Nucleus accumbens (tissue), 56 donors: ENCODE measurements at places on chromosomes 3 and 15.
A peak's percentile ranks its signal among the peaks of the same experiment; 100 is the strongest.

- DNase-seq = no peak
Measured at GRCh38 chr3:46076606-46077005, 49.3 kb upstream of the XCR1 start.

DNA sequence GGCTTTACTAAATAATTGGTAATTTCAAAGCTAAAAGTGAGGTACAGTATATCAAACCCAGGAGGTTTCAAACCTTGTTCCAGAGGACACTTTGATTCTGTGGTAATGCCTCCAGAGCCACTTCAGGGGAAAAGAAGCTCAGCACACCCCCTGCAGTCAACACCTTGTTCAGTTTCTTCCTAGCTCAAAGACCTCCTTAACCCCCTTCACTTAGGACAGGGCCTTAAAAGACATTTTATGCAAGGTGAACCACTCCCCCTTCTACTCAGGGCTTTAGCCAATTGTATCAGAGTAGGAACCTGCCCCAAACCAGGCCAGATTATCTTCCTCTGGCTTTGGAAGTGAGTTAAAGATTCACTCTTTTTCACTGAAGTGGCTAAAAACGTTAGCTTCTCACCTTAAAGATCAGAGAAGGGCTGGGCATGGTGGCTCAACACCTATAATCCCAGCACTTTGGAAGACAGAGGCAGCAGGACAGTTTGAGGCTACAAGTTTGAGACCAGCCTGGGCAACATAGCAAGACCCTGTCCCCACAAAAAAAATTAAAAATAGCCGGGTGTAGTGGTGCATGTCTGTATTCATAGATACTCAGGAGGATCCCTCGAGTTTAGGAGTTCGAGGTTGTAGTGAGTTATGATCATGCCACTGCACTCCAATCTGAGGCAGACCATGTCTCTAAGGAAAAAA lies 3.4 kb downstream of the DENND6A start:
- no peak for DNase-seq

GRCh38 chr15:72271221-72271620 lies 1.1 kb downstream of the PARP6 start:
- DNase-seq = no peak

GRCh38 chr3:50323092-50323600 lies 601 bp upstream of the HYAL2 start:
- DNase-seq = no peak

DNA sequence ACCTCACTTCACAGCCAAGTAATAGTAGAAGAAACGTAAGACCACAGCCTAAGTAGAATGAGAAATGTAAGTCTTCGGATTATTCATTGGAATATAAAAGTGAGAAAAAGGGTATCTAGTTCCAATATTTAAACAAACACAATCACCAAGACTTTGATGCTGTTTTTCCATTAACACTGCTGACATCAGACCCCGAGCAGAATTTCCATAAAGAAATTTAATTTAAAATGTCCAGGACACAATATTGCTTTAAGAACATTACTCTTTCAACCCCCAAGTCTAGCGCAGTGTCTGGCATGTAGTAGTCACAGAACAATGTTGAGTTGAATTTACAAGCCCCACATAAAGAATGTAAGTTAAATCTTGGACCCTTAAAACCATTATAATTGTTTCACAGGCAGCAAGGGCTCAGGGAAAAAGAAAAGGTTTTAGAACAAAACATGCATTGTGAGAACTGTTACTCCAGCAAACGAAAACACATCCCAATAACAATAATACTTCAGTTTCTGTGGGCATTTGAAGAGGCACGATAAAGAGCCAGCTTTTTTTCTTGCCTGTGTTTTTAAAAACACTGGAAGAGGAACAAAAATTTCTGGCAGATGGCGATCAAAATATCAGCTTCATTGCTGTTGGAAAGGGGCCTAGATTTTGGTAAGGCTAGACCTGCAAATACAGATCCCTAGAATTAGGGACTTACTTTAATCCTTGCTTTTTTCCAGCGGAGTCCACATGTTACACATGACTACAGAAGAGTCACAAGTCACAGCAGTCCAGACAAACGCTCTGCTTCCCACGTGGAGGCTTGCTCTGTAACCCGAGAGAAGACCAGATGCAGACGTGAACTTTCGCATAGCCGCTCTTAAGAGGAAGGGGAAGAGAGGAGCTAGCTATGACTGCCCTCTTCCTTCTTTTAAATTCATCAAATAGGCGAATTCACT lies 77.9 kb upstream of the IGSF10 start:
- DNase-seq = no peak

- DNase-seq = no peak
Measured at GRCh38 chr3:42432485-42432884, 22.1 kb upstream of the LYZL4 start.

GRCh38 chr15:84911879-84912660 lies 27.6 kb downstream of the SLC28A1 start:
- peak; percentile 22 for DNase-seq

DNA sequence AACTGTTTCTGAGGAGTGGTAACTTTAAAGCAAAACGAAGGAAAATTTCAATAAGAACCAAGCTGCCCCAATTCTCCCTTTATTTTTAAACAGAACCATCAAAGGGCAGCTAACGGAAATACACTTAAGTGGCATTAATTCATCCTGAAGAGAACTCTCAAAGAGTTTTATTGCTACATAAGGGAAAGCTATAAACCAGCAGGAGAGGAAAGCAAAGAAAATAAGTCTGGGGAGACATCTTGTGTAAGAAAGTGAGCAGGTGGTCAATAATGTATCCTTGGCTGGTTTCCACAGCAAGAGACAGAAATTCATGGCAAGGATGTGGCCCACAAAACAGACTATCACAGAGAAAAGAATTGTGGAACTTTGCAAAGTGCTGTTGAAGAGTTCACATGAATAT lies 40.0 kb upstream of the CMSS1 start:
- DNase-seq = no peak

- DNase-seq = no peak
Measured at GRCh38 chr15:79248183-79248582, 34.3 kb upstream of the ANKRD34C start.

DNA sequence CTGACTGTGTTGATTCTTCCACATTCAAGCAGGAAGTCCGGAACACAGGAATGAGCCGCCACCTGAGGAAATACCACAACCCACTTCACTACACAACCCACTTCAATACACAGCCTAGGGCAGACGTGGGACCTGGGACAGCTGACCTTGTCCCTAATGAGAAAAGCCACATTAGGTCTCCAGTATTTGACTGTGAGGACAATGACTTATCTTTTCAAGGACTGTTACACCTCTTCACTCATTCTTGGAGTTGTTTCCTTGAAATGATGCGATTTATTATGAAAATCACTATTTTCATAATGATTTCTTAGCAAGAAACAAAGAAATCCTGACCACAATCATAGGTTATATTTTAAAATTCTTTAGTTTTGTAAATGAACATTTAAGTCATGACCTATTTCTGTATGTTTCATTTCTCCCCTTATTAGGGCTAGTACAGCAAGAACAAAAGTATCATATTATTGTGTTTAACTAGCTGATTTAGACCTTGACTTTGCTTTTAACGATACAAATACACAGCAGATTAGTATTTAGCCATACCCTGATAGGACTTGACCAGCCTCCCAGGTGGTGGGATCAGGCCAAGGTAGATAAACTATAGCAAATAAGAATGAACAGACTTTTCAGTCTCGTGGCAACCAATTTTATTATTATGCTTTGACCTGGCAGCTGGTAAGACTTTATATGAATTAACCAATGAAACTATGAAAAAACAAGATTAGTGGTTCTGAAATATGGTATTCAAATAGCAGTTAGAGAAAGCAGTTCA lies 6.0 kb downstream of the RAB27A start:
- no peak for DNase-seq

DNA sequence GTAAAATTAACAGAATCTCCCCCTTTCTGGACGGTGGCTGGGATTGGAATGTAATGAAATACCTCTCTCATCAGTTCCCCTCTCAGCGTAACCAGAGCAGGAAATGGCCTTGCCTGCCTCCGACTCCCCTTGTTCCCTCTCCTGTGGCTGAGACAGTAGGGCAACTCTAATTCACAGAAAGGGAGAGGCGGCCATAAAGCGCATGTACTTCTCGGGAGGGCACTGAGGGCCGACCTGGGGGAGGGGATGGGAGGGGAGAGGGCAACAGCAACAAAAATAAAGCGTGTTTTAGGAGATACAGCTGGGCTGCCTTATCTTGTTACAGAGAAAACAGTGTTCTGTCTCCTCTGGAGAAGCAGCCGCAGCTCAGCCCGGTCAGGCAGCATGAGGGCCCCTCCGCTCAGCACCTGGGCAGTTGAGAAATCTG lies 783.3 kb upstream of the ARRDC4 start:
- no peak for DNase-seq

- DNase-seq = no peak
Measured at GRCh38 chr15:66721020-66721419, 19.0 kb downstream of the SMAD6 start.

- no peak for DNase-seq
Measured at GRCh38 chr3:190404715-190405114, 16.8 kb downstream of the CLDN16 start.

- no peak for DNase-seq
Measured at GRCh38 chr3:26622621-26623418, at the start of gene LRRC3B. LRRC3B (plus strand) TSS chr3:26622772; CDS start chr3:26709673, 86,901 bp downstream.

DNA sequence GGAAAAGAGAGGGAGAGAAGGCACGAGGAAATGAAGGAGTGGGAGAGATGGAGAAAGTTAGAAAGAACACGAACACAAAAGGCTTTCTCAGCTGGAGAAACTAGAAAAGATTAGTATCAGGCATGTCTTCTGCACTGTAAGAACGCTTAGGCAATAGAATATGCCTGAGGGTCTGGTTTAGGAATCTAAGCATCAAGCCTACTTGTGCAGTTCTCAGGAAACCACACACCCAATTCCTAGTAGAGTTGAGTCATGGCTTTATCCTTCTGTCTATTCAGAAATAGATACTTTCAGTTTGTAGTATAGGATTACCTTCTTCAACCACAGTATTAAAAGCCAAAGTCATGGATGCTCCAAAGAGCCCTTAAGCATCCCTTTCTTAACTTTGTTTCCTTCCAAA lies 969.4 kb downstream of the NTRK3 start:
- DNase-seq = no peak

DNA sequence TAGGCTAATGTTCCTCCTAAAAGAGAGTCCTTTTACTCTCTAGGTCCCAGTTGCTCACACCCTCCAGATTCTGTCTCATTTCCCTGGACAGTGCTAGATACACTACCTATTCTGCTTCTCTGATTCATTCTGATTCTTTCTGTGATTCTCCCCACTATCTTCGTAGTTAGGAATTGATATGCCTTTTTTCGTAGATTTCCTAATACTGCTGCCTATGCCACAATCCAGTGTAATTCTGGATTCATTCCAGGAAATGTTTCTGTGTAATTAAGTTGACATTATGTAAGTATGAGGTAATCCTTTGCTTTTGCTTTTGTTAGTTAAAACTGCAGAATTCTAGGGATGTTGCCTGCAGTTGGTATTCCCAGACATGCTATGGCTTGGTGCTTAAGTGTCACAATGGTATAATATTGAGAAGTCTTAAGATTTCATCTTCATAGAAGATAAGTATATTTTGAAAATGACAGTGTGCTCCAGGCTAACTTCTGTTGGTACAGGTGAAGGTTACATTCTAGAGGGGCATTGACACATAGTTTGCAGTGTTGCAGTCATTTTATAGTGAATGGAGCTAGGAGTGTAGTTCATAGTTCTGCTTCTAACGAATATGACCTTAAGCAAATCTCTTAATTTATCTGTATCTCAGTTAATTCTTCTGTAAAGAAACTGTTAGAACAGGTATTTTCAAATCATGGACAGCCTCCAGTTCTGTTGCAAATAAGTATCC lies 54.3 kb downstream of the RIOX2 start:
- no peak for DNase-seq

DNA sequence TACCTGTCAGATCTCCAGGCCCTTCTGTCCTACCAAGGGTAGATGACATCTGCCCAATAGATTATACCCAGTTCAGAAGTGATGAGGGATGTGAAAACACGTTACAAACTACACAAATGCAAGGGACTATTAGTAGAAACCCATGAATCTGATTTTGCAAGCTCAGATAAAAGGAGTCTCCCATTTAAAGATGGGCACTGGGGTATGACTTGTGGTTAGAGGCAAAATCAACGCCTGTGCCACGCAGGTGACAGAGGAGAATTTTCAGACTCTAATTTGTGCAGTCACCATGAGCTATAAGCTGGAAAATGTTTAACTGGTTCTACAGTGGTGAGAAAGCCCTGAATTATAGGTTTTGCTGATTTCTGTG lies 184.4 kb upstream of the LPP start:
- DNase-seq = no peak

GRCh38 chr15:51649659-51650521 lies 27.3 kb upstream of the DMXL2 start:
- no peak for DNase-seq

- DNase-seq = peak; percentile 28
Measured at GRCh38 chr3:79012946-79013362, 754.8 kb downstream of the ROBO1 start.

DNA sequence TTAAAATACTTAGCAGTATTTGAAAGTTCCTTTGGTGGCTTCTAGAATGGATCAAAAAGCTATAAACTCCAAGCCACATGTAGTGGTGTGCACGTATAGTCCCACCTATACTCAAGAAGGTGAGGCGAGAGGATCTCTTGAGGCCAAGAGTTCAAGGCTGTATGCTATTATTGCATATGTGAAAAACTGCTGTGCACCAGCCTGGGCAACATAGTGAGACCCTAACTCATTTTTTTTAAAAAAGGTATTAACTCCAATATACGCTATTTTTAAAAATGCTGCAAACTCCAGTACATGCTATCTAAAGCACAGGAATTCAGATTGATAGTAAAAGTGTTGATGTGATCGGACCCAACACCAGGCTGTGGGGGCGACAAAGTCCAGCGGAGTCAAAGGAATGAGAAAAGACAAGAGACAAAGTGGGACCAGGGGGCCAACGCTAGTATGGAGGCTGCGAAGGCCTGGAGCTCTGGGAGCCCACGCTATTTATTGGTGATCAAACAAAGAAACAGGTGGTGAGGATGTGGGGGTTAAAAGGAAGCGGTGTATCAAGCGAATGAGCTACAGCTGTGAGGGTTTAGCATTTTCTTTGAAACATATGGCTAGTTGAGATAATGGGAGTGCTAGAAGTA lies 66.6 kb downstream of the ARIH1 start:
- no peak for DNase-seq

GRCh38 chr15:89514596-89515406 lies 18.4 kb upstream of the RHCG start:
- DNase-seq = no peak

DNA sequence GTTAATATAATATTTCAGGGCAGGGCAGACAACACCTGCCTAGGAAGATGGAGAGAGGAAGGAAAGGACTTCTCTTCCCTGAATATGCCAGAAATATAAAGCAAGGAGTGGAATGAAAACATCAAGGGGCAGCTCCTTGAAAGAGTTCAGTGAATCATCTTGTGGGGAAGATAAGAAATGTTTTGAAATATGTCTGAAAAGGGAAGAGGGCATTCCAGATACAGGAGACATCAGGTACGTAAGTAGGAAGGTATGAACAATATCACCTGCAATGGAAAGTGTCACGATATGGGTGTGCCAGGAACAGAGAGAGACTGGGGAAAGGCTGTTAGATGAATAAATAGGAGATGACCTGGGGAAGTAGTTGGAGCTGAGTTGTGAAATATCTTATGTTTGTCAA lies 75.8 kb upstream of the WDR72 start:
- DNase-seq = no peak
